ENCODE measurements at places on chromosomes 5 and 9.
A peak's percentile ranks its signal among the peaks of the same experiment; 100 is the strongest.

DNA sequence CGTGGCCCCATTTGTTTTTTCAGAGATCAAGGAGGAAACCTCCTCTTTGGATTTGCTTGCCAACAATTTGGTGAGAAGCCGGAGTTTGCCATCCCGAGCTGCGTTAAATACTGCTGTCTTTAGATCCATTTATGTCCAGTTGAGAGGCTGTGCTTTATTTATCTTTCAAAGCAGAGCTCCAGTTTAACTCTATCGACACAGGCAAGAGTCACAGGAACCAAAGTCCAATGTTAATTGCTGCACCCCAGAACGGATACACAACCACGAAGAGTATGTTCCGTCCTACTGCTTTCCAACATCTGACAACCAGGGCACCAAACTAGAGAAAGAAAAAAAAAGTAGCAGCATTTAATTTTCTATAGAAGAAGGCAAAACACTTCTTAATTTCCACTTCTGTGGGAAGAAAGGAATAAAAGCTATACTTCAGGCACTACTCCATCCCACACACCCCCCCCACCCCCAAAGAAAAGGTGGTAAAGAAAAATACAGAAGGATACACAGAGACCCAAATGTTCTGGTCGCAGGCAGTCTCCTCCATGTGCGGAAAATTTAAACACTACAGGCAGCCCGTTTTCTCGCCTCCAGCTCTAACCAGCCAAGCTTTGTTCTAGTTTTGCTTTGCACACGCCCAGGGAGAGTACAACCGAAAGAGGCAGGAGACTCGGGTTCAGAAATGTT is 1.1 kb downstream of the FEM1C start:
- DNase-seq = peak; percentile 71

GRCh38 chr9:112194969-112195431 is 19.9 kb upstream of the SUSD1 start:
- DNase-seq = no peak

- DNase-seq = peak; percentile 87
Measured at GRCh38 chr5:96703384-96703920, 41.3 kb downstream of the CAST start.

DNA sequence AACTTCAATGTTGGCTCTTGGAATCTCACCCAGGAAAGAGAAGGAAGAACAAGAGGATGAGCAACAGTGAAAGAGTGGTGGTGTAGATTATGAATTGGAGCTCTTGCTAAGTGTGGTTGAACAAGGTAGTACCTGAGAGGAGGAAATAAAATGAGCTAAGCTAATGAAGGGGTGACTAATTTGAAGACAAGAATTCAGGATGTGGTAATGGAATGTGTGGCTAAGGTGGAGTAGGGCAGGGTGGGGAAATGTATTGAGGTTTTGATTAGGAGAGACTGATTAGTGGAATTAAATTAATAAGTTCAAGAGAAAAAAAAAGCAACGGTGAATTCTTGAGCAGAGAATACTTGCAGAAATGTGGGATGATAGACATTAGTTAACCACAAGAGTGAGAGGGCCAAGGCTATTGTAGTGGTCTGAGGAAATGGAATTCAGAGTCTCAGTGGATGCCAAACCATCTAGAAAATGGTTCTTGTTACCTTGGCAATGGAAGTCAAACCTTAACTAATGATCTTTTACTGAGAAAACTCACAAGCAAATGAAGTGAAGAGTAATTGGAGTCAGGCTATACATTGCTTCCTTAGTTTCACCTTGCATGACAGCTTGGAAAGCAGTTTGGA is 648.3 kb upstream of the ZNF608 start:
- no peak for DNase-seq

All from activated CD4-positive, alpha-beta T cell treated with anti-CD3 and anti-CD28 coated beads for 36 hours (primary cell).